ENCODE measurements at places on chromosomes 3 and 15. TPM values are rescaled to one million over a fixed set of nuclear protein-coding genes. Genes with fewer than 3 reads are reported as not detected.

Gene PDCD6IP
- total RNA-seq, result 165 TPM

Gene PLA2G4D
- total RNA-seq, result not detected

Gene IQCF5
- not detected for total RNA-seq

Gene PLA2G4E
- total RNA-seq, result not detected

DNA sequence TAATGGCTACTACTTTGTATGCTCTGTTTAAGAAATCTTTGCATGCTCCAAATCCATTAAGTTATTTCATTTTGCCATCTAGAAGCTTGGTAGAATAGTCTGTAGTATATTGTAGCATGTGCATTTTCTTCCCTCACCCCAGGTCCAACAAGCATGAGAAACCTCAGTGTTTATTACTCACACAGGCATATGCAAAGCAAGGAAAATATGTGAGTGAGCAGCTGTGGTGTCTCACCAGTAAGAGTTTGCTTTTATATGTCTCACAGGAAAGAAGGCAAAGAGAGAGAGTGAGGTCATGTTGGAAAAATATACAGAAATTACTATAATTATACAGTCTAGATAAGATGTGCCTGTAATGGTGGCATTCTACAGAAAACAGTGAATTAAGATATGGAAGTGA lies 312.5 kb downstream of the C3orf38 start:
- DNase-seq, result no peak

DNA sequence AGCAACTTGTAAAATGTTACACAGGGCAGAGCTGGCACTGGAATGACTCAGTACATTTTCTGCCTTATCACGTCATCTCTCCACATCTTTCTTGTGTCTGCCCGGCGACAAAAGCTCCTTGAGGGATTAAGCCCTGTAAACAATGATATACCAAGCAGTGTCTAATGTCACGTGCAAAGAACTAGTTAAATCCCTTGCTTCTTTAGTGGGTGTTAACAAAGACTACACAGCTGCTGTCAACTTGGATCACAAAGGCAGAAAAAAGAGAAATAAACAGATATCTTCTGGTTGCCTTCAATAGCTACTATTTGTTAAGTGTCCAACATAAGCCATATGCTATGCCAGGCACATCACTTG lies 48.1 kb upstream of the FRMD4B start:
- peak; percentile 44 for DNase-seq

DNA sequence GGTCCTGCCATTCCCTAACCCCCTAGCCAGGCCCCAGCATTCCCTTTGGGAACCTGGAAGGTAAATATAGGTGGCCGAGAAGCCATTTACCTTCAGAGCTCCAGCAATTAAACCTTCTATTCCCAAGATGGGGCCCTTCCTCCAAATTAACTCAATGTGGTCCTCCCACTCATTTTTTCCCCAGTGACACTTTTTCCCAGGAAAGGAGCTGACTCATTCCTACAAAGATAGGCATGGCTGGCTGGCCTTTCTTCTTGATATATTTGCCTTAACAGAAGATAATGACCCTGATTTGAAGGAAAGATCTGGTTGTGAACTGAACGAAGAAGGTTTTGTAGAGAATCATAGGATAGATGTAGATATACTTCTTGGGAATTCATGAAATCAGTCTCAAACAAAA lies 279.0 kb upstream of the VEPH1 start:
- no peak for DNase-seq

GRCh38 chr3:180802837-180803236 lies 109.6 kb upstream of the FXR1 start:
- DNase-seq, result peak; percentile 18

GRCh38 chr3:88168171-88168570 lies 18.4 kb downstream of the C3orf38 start:
- DNase-seq, result no peak

DNA sequence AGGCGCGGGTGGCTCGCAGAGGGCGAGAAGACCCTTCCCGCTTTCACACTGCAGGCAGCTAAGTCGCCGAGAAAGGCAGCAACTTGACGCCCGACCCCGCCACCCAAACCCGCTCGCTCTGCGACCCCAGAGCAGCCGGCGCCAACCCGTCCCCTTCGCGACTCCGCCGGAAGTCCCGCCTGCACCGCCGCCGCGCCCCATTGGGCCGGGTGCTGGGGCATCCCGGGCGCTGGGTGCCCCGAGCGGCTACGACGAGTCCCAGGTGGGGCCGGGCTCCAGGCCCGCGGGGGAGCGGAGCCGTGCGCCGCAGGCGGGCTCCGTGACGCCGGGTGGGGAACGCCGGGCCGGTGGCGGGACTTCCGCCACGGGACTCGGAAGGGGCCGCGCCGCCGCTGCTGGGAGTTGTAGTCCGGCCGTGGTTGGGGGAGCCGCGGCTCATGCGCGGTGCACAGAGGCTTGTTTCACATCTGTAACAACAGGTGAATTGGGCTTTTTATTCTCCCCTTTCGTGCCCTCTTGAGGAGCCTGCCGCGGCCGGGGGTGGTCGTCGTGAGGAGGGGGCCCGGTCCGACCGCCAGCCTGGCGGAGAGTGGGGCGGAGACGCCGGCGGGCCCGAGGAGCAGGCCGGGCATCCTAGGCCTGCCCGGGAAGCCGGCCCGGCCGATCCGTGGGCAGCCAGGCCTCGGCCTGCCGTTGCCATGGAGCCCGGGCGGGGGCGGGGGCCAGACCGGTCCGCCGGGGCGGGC lies at the start of gene DHX30:
Gene DHX30 (plus strand): TSS at position 405 of the 746 bp plus-strand sequence. CDS start 7,546 bp downstream, outside the sequence.
- DNase-seq, result peak; percentile 89

GRCh38 chr3:120348065-120348990 lies 826 bp downstream of the LRRC58 start:
- DNase-seq, result peak; percentile 22

GRCh38 chr15:99729920-99730319 lies 3.3 kb downstream of the LYSMD4 start:
- peak; percentile 61 for DNase-seq

DNA sequence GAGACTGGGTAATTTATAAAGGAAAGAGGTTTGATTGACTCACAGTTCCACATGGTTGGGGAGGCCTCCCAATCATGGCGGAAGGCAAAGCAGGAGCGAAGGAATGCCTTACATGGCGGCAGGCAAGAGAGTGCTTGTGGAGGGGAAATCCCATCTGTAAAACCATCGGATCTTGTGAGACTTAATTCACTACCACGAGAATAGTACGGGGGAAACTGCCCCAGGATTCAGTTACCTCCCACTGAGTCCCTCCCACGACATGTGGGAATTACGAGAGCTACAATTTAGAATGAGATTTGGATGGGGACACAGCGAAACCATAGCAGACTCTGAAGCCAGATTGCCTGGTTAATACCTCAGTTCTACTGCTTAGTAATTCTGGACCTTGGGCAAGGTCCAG lies 67.8 kb downstream of the THSD4 start:
- no peak for DNase-seq

DNA sequence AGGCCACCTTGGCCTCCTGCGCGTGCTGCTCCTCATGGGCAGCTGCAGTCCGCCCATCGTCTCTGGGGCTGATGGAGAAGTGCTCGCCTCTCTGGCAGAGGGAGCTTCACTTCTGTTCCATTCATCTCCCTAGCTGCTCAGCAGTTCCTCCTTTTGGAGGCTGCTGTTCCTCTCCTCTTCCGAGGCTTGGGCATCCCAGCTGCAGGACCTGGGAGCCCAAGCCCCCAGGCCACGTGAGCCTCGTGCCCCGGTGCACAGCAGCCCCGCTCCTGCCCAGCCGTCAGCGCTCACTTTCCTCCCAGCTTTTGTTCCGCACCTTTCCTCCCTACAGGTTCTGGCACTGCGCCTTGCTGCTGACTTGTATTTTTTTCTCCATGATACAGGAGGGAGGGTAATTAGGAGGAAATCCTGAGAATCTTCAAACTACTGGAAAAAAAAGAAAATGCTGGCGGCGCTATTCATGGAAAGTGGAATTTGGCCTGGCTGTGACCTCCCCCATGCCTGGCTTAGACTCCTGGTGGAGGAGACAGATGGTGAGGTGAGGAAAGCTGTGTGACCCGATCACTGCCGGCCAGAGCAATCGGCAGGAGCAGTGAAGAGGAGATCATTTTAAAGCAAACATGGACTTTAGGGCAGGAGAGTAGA lies 210.1 kb downstream of the CHST2 start:
- DNase-seq, result peak; percentile 42

DNA sequence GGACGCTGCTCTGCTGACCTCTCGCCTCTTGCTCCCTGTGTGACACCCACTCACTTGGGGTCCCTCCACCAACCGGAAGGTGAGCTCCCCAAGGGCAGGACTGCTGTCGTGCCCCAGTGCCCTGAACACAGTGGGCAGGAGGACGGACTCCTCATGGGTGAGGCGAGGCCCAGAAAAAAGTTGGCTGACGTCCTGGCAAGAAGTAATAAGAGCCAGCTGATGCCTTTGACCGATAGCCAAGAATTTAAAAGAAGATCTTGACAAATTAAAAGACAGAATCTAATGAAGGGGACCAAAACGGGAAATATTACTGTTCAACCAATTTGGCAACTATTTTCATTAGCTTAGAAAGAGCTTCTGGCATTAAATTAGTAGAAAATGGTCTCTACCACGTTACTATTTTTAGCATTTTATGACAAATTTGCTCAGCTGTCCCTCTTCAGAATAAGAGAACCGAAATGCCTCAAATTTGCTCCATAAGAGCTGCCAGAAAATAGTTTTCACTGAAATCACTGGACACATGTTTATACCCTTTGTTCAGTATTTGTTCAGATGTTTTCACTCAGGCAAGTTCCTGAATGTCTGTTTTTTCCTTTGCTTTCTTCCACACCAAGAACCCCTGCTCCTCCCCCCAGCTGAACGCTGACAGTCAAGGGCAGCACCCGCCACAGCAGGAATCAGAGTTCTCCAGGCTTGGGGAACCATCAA lies 60.5 kb downstream of the XXYLT1 start:
- peak; percentile 73 for DNase-seq

All from fibroblast of villous mesenchyme (primary cell).